NCI-H774 (cell line): ENCODE measurements at places on chromosomes 11 and 22.

- no peak for DNase-seq
Observed at GRCh38 chr11:112361396-112361795, 100.7 kb upstream of the PLET1 start.

GRCh38 chr11:99020352-99021225 is at the start of gene CNTN5:
CNTN5 (plus strand) TSS chr11:99020949.
- peak; percentile 88 for DNase-seq

- DNase-seq: no peak
Observed at GRCh38 chr11:94130298-94131046, 1.8 kb downstream of the PANX1 start.

- no peak for DNase-seq
Observed at GRCh38 chr11:117479372-117479771, 151.7 kb downstream of the CEP164 start.

DNA sequence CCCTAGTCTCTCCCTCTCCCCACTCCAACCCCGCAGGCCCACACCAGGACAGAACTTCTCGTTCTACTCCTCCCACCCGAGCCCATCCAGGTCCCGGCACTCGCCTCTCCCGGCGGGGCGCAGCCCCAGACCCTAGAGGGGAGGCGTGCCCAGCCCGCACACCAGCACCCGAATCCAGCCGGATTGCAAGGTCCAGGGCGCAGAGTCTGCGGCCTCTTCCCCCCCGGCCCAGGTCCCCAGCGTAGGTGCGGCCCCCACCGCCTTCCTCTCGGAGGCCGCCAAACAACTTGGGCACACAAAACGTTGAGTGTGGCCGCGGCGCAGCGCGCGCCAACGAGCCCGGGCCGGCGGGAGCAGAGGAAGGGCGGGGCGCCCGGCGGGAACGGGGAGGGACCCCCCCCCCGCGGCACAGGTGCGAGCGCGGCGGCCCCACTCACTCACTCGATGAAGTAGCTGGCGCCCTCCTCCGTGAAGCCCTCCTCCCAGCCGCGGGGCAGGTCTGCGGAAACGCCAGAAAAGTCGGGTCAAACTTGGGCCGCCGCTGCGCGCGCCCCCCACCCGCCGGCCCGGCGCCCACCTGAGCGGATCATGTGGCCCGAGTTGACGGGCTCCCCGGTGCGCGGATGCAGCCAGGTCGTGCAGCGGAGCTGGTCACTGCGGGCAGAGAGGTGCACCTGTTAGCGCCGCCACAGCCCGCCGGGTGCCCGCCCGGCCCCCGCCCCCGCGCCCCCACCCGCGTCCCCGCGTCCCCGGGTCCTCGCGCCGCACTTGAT is 480 bp downstream of the PLEKHA7 start:
- DNase-seq: peak; percentile 31

DNA sequence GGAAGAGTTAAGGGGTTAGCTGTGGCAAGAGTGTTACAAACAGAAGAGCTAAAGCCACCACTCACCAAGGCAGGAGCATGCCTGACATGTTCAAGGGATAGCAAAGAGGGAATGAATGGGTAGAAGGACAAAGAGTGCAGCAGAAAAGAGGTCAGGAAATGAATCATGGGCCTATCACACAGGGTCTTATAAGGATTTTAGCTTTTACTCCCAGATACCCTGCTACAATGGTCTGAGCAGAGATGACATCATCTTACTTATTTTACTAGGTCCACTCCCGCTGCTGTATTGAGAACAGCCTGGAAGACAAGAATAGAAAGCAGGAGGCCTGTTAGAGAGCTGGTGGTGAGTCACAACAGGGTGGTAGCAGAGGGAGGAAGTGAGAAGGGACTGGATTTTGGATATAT is 9.8 kb downstream of the TRAF6 start:
- DNase-seq: no peak

DNA sequence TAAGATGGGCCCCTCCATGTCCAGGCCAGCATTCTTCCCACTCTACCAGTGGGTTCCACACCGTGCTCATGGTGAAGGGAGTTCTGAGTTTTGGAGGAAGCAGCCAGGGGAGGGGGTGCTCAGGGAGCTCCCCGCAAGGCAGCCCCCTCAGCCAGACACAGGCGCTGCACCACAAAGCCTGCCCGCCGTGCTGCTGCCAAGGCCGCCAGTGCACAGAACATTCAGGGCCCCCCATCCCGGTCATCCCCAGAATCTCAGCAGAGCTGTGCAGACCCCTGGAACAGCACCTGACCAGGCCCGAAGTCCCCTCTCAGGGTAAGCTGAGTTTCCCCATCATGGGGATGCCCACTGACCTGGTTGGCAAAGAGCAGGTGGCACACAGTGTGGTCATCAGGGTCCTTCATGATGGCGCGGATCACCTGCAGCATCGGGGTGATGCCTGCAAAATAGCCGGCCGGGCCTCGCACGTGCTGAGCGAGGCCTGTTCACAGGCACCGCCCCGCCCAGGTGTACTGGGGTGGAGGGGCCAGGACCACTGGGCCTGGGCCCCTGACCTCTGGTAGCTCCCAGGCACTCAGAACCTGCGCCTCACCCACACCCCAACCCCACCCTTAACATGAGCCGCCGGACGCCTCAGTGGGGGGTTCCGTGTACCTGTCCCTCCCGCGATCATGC is 12.4 kb upstream of the POLDIP3 start:
- DNase-seq: no peak

GRCh38 chr22:33896575-33897447 is 23.5 kb downstream of the LARGE1 start:
- no peak for DNase-seq

DNA sequence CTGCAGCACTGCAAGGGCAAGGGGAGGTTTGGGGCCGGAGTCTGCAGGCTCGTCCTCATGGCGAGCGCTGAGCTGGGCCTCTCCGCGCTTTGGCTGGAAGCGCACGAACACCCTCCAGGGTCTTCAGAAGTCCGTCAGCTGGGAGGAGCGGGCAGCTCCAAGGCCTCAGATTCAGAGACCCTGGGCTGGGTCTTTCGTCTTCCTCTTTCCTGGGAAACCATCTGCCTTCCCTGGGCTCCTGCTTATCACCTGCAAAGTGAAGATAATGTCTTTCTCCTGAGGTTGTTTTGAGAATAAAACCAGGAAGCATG is 525.6 kb downstream of the BRD1 start:
- no peak for DNase-seq

DNA sequence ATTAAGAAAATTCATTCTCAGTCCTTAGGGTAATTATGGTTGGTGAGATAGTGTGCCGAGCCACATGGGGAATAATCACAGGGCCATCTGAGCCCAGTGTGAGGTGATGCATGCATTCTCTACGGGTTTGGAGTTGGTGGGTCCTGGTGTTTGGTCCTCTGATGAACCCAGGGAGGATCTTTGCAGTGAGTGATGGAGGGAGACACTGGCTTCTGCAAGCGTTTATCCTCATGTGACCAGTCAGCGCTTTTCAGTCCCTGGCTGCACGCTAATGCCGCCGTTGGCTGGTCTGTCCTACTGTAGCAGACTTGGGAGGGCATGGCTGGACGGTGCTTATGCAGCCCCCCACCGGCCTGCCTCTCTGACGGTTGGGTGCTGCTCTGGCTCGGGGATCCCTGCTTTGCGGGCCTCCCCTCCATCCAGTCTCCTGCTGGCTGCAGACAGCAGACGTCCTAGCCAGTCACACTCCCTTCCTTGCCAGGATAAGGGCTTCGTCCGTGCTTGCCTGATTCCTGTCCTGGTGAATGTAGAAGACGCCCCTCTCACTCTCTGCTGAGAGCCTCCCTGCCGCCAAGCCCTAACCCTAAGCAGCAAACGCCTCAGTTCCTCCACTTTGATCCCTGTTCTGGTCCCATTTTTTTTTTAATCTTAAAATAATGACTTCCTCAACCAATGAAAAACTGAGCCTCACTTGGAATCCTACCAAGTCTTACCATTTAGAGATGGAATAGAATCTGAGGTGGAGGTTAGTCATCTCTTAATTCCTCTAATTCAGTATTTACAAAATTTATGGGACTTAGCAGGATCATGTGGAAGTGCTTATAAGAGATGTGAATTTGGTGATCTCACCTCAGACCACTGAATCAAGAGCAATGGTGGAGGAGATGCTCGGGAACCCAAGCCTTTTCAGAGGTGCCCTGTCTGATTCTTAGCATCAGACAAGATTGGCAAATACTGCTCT is 143.7 kb upstream of the SORL1-AS1 start:
- no peak for DNase-seq

GRCh38 chr22:29762263-29762662 is 4.5 kb downstream of the ZMAT5 start:
- DNase-seq: peak; percentile 36

- DNase-seq: no peak
Observed at GRCh38 chr11:103618528-103618927, 417.9 kb upstream of the DDI1 start.

- no peak for DNase-seq
Observed at GRCh38 chr11:737366-737765, 9.9 kb upstream of the TALDO1 start.

DNA sequence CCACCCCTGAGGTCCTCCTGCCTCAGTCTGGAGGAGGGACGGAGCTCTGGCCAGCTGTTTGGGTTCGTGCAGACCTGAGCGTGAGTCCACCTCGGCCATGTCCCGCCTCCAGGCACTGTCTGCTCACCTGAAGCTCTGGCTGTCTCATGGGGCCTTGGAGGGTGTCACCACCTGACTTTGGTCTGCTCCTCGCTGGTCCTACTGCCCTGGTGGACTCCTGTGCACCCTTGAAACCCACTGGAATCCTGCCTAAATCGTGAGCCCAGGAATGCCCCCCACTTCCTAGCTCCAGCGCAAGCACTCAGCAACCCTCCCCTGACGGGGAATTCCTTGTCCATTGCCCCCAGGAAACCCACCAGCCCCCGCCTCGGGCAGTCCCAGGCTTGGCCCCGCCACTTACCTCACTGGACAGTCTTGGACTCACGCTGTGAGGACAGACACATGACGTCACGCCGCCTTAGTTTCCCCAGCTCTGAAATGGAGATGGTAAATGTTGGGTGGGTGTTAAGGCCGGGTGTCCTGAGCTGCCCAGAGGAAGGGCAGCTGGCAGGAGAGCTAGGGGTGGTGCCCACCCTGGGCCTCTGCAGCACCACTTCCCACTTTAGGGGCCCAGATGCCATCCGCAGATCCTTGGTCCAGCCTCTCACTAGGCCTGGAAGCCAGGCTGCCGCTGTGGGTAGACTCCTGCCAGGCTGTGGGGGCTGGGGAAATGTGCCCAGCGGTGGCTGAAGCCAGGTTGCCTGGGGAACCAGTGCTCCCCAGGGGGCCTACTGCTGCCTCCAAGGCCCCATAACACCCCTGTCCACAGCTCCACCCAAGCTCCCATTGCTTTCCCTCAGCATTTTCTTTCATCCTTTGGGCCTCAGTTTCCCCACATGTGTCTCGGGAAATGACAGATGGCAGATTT is 18.2 kb upstream of the TBX1 start:
- no peak for DNase-seq

DNA sequence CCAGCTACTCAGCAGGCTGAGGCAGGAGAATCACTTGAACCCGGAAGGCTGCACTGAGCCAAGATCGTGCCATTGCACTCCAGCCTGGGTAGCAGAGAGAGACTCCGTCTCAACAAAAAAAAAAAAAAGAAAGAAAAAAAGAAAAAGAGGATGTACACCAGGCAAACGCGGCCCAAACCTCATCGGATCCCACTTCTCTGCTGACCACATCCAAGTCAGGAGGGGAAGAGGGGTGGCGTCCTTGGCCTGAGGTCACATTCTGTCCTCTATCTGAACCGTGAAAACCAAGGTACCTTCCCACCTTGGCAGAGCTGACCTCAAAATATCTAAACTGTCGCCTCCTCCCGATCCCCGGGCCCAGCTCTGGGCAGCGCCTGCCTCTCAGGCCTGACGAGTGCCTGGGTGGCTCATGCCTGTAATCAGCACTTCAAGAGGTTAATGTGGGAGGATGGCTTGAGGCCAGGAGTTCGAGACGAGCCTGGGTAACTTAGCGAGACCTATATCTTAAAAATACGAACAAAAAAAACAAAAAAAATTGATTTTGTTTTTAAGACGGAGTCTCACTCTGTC is 25.1 kb downstream of the RGL4 start:
- no peak for DNase-seq

- DNase-seq: no peak
Observed at GRCh38 chr11:77115181-77115611, 12.6 kb downstream of the OMP start.

GRCh38 chr11:95156916-95157541 is 67.4 kb downstream of the ENDOD1 start:
- DNase-seq: no peak

- no peak for DNase-seq
Observed at GRCh38 chr11:95792700-95793099, 2.4 kb downstream of the CEP57 start.

DNA sequence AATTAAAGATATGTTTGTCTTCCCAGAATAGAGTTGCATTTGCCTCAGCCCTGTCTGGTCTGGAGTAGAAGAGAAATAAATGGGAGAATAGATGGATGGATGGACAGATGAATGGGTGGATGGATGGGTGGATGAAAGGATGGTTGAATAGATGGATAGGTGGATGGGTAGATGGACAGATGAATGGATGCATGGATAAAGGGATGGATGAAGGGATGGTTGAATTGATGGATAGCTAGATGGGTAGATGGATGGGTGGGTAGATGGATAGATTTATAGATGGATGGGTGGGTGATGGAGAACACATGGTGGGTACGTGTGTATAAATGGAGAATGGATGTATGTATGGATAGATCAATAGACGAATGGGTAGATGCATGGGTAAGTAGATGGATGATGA is 8.5 kb downstream of the CRYBB1 start:
- no peak for DNase-seq

GRCh38 chr22:28172892-28173670 is 254.0 kb upstream of the PITPNB start:
- DNase-seq: peak; percentile 1

DNA sequence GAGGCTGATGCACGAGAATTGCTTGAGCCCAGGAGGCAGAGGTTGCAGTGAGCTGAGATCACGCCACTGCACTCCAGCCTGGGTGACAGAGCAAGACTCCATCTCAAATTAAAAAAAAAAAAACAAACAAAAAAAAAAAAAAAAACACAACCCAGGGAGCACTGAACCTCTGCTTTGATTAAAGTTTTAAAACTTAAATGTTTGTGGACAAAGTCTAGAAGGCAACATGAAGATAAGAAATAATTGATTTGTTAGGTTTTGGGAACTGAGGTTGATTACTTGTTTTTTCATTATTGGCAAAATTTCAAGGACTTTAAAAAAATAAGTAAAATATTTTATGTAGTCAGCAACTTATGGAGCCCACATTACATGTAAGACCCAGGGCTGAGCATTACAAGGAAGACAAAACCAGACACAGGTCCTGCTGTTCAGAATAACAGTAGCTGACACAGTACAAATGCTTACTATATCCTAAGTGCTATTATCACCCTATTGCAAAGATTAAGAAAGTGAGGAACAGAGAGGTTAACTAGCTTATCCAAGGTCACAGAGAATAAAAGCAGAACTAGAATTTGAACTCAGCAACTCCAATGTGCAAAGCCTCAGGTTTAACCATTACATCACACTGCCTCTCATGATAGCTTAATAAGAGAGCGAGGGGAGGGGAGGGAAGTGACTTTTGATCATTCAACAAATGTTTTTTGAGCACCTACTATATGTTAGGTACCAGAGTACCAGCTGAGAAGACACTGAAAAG is 2.3 kb upstream of the CRY2 start:
- DNase-seq: no peak
